ENCODE measurements at places on chromosomes 2 and 18.

DNA sequence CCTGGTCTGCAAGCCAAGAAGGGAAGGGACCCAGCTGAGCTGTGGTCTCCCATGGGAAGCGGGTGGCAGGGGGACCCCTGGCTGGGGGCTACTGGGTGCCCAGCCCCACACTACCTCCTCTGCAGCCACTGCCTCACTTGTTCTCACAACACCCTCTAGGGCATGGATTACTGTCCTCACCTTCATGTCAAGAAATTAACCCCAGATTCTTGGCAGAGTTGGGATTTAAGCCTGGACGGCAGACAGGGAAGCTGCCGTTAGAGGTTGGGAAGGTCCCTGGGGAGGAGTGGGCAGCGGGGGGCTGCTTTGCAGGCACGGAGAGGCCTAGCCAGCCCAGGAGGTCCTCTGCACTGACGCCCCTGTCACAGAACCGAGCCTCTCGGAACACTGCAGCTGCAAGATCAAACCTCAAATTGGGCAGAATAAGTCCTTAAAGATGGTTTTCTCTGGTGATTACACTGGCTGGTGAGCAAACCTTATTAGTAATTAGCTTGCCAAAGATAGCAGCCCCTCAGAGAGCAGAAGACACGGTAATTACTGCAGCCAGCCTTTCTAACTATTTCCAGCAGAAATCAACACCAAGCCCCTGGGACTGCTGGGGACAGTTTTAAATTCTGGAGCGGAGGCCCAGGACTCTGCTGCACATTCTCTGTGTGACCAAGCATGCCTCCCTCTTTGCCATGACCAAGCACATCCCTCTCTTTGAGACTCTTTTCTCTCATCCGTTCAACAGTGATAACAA lies 35.9 kb downstream of the KCNF1 start:
- no peak for DNase-seq

- no peak for DNase-seq
These were observed 112.6 kb upstream of the NT5C1B start for GRCh38 chr2:18701981-18702380.

DNA sequence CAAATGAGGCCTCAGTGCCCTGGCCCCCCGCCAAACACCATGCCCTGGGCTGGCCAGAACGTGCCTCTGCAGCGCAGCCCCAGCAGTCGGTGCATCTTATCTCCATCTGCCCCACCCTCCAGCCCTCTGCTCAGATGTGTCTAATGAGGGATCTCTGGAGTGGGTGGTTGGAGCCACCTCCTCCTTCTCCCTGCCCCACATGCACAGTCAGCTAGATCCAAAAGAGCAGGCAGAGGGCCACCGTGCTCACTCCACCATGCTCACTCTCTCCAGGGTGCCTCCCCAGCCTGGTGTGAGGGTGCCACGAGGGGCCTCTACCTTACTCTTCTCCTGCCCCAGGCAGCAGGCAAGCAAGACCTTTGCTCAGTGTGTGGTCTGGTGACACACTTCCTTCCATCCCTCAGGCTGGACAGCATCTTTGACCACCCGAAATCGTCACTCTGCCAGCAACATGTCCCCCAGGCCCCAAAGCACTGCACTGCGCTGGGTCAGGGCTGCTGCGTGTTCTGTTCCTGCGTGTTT lies 266.1 kb upstream of the HDAC4 start:
- no peak for DNase-seq

- no peak for DNase-seq
These were observed 73.9 kb downstream of the MYCN start for GRCh38 chr2:16014041-16014787.

GRCh38 chr2:204655101-204655500 lies 109.8 kb downstream of the PARD3B start:
- DNase-seq: no peak

DNA sequence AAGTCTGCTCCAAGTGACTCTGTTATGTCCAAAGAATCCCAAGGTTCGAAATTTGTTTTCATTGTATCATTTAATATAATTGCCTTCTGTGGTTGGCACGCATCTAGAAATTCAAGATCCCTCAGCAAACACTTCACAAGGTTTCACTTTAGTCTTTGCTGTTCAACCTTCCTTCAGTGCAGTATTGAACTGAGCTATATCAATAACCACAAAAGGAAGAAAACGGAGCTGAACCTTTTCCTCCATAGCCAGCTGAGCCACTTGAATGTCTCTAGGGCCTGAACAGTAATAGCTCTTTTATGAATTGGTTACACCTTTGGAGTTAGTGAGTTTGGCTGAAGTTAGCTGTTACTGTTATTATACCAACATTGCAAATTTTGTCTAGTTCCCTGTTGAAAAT lies 357.7 kb upstream of the HNRNPA3 start:
- no peak for DNase-seq

GRCh38 chr2:224449212-224450147 lies 47.6 kb upstream of the FAM124B start:
- peak; percentile 48 for DNase-seq

DNA sequence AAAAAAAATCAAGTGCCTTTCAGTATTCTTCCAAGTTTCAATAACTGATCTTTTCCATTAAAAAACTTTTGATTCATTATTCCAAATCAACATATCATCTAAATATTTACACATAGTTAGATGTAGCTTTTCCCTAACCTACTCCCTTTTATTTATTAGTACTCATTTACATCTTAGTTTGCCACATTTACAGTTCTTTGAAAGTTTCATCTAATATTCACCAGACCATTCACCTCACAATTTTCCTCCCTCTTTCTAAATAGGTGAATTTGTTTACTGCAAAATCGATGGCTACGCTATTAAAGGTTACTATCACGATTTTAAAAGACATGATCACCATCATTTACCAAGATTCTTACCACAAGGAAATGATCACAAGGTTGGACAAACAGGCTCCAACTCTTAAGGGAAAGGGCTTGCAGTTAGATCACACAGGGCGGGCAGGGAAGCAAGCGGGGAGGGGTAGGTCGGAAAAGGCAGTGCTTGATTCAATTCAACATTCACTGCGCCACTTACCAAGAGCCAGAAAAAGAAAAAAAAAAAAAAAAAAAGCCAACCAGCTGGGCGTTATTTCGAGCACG lies 654 bp upstream of the MARCHF7 start:
- DNase-seq: no peak

DNA sequence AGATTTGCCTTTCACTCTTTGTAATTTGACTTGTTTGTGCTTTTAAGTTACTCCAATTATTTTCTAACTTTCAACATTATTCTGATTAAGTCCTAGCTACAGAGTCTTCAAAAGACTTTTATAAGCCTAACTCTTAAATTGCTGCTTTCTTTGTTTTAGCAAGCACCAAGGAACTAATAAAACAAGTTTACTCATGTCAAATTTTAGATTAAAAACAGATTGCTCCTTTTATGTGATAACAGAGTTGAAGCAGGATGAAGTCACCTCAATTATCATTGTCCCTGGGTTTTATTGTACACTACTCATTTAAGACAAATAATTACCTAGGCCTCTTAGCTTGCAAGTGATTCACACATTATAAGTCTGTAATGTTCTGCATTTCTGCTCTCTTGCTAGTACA lies 678.4 kb downstream of the ERBB4 start:
- no peak for DNase-seq

DNA sequence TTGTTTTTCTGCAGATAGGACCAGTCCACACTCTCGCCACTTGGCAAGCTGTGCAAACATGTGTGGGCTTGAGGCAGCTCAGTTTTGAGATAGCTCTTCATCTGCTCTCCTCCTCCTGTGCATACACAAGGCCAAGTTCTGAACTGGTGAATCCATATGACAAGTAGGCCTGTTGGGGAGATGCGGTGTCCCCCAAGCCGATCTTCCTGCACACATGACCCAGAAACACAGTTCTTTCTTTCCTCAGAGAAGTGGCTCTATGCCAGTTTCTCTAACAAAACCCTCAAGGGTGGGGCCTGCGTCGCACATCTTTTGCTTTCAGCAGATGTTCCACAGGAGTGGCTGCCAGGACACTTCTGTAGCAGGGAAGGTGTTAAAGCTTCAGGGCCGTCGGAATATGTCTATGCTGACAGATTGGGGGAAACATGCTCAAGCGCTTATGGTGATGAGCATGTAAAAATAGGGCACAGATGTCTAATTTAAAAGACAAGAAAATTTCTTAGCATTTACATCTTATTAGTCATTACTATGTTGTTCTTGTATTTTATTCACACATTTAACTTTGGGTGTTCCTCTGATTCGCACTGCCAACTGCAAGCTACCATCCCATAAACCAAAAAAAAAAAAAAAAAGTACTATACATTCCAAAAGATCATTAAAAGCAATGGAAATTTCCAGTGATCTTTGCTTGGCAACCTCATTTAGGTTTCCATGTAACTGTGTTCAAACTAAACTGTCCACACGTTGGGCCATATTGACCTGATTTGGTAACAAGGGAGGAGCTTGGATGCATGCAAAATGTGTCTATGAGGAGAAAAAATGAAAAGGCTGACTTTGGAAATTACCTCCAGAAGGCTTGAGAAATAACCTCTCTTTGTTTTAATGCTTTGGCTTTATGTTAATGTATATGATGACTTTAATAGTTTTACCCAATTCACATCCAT lies 1055.5 kb upstream of the KLHL29 start:
- DNase-seq: no peak

DNA sequence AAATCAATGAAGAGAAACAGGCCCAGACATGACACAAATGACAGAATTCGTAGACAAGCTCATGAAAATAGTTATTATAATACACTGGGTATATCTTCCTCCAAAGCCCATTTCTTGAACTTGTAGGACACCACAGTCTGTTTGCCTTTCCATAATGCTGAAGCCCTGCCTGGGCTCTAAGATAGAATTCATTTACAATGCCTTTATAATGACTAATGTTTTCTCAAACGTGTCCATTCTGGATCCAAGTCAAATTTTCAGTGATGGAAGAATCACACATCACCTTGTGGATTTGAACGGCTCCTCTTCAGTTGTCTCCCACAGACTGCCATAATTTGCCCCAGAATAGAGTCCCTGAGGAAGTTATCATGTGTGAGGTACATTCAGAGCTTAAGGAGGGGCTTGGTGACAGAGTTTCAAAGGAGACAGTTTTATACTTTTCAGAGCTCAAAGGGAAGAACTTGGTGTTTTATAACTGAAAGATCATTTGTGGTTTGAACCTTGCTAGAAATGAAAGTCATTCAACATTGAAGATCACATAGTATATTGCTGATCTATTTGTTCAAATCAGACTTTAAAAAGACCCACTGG lies 38.2 kb downstream of the CASP8 start:
- DNase-seq: no peak

GRCh38 chr2:120312860-120313694 lies 32.9 kb upstream of the INHBB start:
- peak; percentile 66 for DNase-seq

DNA sequence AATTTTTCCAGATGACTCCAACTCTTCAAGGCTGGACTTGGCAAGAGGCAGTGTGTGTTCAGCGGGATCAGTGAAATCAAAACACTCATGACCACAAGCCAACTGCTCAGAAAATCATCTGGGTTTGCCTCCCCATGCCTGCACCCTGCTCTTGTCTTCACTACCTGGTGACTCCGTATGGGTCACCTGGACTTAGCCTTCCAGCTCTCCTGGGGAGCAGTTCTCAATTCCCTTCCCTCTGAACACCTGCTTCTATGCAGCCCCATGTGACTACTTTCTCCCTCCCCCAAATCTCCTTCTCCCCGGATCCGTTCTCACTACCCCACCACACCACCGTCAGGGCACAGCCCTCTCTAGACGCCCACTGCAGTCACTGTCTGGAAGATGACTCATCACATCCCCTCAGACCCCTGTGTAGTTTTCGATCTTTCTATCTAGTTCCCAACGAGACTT lies 130.2 kb upstream of the ID2 start:
- no peak for DNase-seq

- no peak for DNase-seq
These were observed 72.2 kb downstream of the HNMT start for GRCh38 chr2:138036522-138036921.

DNA sequence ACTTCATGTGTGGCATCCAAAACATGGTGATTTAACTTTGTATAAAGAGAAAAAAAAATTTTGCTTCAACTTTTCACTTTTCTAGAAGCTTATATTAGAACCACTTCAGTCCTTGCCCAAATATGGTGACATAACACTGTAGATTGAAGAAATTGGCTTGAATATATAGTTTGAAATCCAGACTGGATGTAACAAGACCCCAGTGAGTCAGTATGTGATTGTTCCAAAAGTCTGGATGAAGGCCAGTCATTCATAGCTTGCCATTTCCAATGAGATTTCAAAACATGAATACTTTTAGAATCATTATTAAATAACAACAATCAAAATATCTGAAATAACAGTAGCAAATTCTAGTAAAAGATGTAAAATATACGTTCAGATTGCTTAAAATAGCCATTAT lies 104.8 kb upstream of the FN1 start:
- no peak for DNase-seq

GRCh38 chr2:127166231-127166860 lies 53.8 kb downstream of the CYP27C1 start:
- no peak for DNase-seq

DNA sequence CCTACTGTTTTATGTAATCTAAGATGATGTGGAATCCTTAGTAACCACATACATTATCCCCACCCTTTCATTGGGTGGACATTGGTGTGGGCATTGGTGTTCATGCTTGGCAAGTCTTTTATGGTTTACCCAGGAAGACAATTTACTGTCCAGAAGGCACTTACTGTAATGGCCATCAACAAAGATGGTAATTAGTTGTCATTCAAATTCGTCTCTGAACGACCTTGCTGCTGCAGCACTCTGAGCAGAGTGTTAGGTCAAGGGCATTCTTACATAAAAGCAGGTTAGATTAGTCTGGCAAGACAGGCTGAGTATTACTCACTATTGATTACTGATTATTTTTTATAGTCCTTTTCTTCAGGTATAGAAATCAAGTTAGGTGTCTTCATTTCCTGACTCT lies 447.9 kb downstream of the XIRP2 start:
- DNase-seq: no peak

DNA sequence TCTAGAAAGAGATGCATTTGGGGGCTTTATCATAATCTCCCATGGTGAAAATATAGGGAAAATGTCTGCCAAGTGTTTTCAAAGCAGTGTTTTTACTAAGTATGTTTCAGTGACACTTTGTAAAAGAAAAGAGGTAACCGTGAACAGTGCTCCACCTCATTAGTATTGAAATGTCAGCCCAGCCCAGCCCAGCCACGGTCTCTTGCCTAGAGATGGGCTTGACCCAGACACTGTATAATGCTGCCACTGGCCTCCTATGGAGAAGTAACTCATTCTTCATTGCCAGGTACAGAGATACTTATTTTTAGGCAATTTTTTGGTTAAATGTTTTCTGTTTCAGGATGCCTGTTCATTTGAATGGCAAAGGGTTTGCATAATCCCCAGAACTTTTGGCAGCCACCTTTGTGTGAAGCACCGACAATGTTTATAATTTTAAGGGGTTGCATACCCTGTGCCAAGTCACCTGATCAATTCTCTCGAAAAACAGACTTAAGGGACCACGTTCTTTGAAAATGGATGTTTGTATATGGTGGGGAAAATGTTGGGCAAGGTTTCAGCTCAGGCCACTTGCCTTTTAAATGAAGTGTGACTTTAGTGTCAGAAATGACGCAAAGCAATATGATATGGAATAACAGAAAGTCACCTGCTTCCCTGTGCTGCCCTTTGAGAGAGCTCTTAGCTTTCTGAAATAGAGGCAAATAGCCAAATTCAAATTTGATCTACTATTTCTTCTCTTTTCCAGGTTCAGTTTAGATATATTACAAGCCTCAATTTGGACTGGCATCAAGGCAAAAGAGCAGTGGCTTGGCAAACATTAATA lies 314.5 kb upstream of the RGPD4 start:
- DNase-seq: no peak

- DNase-seq: no peak
These were observed 118.4 kb downstream of the ALK start for GRCh38 chr2:29802986-29803385.

Data from inflammatory macrophage (primary cell).